ENCODE measurements at places on chromosomes 2 and 18. TPM values are rescaled to one million over a fixed set of nuclear protein-coding genes. Genes with fewer than 3 reads are reported as not detected.
A peak's percentile ranks its signal among the peaks of the same experiment; 100 is the strongest.

- H3K27ac ChIP-seq = no peak overlapping the region
- H3K4me1 ChIP-seq = no peaks in the 10 kb centered on the region
- DNase-seq = no peak
- H3K4me3 ChIP-seq = no peak overlapping the region
- no peaks in the 10 kb centered on the region for H3K27me3 ChIP-seq
These were observed 37.3 kb downstream of the THAP4 start for GRCh38 chr2:241599615-241600014.

ANKRD36C gene
- 95.1 TPM for total RNA-seq

DNA sequence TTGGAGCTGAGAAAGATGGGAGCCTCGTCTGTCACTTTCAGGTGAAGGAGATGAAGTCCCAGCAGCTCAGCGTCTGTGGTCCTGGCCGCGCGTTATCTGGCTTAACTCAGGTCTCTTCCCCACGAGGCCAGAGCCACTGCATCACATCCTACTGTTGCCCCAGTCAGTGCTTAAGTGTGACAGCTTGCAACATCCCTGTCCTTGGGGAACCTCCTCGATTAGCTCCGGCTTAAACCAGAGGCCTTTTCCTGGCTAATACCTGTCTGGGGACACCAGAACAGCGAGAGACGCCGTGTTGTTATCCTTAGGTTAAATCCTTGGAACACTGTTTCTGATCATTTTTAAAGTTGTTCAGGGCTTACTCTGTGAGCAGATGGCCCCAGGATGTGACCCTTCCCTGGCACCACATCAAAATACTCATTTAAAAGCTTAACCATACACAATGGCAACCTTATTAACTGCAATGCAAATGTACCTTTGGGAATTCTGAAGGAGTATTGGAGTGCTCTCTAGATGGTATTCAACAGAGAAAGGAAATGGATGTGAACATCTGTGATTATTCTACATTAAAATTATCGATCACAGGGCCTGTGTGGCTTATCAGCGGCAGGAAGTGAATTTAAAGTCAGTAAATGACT, 61.2 kb upstream of the SPP2 start:
- DNase-seq = peak; percentile 18
- peaks cover 2% of the 10 kb centered on the region for H3K27me3 ChIP-seq
- peaks cover 11% of the 10 kb centered on the region for H3K36me3 ChIP-seq
- H3K4me1 ChIP-seq = peaks cover 53% of the 10 kb centered on the region
- H3K27ac ChIP-seq = no peak overlapping the region
- no peak overlapping the region for H3K4me3 ChIP-seq

- no peak overlapping the region for H3K27ac ChIP-seq
- H3K4me1 ChIP-seq = peaks cover 3% of the 10 kb centered on the region
- no peak overlapping the region for H3K4me3 ChIP-seq
- H3K36me3 ChIP-seq = peaks cover 9% of the 10 kb centered on the region
These were observed 300.9 kb downstream of the ARHGAP15 start for GRCh38 chr2:143429932-143430679.

GRCh38 chr2:106356291-106356690, 111.9 kb downstream of the RGPD3 start:
- peaks cover 4% of the 10 kb centered on the region for H3K4me1 ChIP-seq
- H3K4me3 ChIP-seq = no peak overlapping the region
- H3K27me3 ChIP-seq = peaks cover 33% of the 10 kb centered on the region
- no peak overlapping the region for H3K27ac ChIP-seq
- no peaks in the 10 kb centered on the region for H3K36me3 ChIP-seq

DNA sequence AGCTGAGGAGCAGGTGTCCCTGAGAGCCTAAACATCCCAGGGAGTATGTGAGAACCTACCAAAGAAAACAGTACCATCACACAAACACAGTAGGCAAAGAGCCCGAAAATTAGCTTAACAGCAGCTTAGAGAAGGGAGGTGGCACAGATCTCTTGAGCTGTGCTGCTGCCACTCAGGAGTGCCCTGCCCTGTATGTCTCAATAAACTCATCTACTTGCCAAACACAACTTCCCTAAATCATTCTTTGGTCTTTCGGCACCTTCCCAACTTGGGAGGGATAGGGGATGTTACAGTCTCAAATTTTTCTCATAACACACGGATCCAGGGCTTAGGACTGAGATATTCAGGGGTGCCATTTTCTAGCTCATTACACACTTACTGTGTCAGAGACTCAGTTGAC, 45.3 kb upstream of the C1D start:
- no peak overlapping the region for H3K4me3 ChIP-seq
- DNase-seq = no peak
- no peak overlapping the region for H3K27ac ChIP-seq
- H3K36me3 ChIP-seq = no peaks in the 10 kb centered on the region

GRCh38 chr2:167177196-167177595, 288.9 kb downstream of the XIRP2 start:
- DNase-seq = no peak
- no peak overlapping the region for H3K4me3 ChIP-seq
- no peaks in the 10 kb centered on the region for H3K4me1 ChIP-seq

SPATA3 gene
- 0.29 TPM for total RNA-seq

- H3K4me3 ChIP-seq = peak overlapping the region; percentile 40
- peaks cover 68% of the 10 kb centered on the region for H3K36me3 ChIP-seq
- H3K27me3 ChIP-seq = no peaks in the 10 kb centered on the region
- peak overlapping the region; percentile 93 for H3K27ac ChIP-seq
- H3K4me1 ChIP-seq = peaks cover 87% of the 10 kb centered on the region
These were observed 110.4 kb downstream of the ANKRD44 start for GRCh38 chr2:197200051-197200761.

DNA sequence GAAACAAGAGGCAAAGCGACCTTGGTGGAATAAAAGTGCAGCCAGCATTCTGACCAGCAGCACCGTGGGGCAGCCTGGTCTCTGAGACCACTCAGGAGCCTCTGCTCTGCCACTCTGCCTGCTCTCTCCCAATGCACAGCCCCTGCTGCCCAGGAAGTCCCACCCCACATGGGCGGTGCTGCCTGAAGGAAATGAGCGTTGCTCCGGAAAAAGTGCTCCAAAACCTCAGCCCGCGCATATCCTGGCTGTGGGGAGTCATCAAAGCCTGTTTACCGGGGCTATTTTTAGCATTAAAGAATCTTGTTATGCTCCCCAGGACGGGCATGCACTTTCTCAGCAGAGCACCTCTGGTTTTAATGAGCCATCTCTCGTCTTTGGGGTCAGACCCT, 54.5 kb downstream of the EPAS1 start:
- H3K4me3 ChIP-seq = peak overlapping the region; percentile 70
- H3K4me1 ChIP-seq = peaks cover 94% of the 10 kb centered on the region
- H3K27ac ChIP-seq = peak overlapping the region; percentile 87
- H3K36me3 ChIP-seq = peaks cover 35% of the 10 kb centered on the region

- no peaks in the 10 kb centered on the region for H3K27me3 ChIP-seq
- no peak overlapping the region for H3K27ac ChIP-seq
- H3K4me1 ChIP-seq = no peaks in the 10 kb centered on the region
These were observed 4.7 kb upstream of the TTN start for GRCh38 chr2:178811901-178812300.

Data from activated CD8-positive, alpha-beta T cell treated with anti-CD3 and anti-CD28 coated beads, Interleukin-2, amount 10 ng/mL, durations not matched to agents 7 days and 5 days (primary cell).